ENCODE measurements at places on chromosomes 7 and 10. TPM values are rescaled to one million over a fixed set of nuclear protein-coding genes. Genes with fewer than 3 reads are reported as not detected.

GRCh38 chr10:122852261-122852660 is 6.6 kb upstream of the CUZD1 start:
- peak; percentile 75 for DNase-seq

Gene SLC25A28
- total RNA-seq: 8.3 TPM

Gene MRLN
- not detected for total RNA-seq

DNA sequence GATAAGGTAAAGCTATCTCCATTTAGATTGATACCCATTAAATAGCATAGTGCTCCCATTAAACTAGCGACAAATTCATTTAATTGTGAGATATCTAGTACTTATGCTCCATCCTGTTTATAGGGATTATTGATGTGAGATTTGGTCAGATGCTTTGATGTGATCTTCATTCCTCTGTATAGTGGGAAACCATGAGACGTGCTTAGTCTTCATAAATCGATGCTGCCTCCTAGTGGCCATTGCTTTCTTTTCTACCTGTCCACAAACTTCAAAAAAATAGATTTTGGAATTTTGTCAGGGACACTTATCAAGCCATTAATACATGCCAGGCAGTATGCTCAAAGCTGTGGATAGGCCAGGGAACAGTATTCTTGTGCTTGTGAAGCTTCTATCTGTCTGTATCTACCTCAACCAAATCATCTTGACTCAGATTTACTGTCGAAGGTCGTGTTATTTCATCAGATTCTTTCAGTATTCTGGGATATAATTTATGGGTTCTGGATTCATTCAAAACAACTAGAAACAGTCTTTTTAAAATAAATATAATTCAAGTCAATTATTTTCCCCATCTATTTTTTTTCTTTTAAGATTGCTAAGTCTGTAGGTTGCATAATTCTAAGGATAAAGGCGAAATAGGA is 12.0 kb downstream of the LSM8 start:
- peak; percentile 77 for DNase-seq

GRCh38 chr10:22321156-22321923 is 441 bp downstream of the BMI1 start:
- peak; percentile 77 for DNase-seq

Gene UBTD1
- total RNA-seq: 41.6 TPM

DNA sequence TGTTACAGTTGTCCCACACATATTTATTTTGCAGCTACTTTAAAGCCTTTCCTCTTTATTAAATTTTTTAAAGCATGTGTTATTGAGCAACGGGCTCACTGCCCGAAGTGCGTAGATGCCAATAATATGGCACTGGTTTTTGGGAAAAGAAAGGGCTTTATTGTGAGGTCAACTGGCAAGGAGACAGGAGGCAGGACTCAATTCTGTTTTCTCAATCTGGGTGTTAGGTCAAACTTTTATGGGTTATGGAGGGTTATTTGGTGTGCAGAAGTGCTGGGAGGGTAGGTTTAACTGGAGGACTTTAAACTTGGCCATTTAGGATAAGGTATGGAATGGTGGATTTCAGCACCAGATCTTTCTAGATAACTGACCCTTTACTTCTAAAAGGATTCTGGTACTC is 183.6 kb downstream of the LRRC4 start:
- DNase-seq: no peak

- DNase-seq: no peak
These were observed 51.1 kb downstream of the NT5C2 start for GRCh38 chr10:103141950-103142349.

- DNase-seq: no peak
These were observed 3.3 kb downstream of the GOLGA7B start for GRCh38 chr10:97852840-97853405.

DNA sequence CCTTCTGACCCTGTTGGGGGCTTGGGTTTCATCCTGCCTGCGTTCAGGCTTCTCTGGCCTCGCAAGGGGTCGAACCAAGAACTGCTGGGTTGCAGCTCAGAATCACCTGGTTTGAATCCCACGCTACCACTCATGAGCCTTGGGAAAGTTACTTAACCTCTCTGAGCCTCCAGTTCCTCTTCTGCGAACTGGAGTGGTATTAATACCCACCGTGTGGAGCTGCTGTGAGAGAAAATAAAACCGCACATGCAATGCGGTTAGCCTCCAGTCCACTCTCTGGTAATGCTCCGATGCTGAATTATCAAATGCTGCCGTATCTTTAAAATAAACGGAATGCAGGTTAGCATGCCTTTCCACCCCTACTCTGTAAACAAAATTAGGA is 171.9 kb downstream of the ARHGAP12 start:
- DNase-seq: no peak

Gene LRRN3
- not detected for total RNA-seq

- DNase-seq: no peak
These were observed 99.5 kb upstream of the ABI1 start for GRCh38 chr10:26960308-26960707.

GRCh38 chr10:100737355-100738054 is 7.9 kb upstream of the PAX2 start:
- no peak for DNase-seq

- no peak for DNase-seq
These were observed 3.8 kb downstream of the RARRES2 start for GRCh38 chr7:150337659-150338081.

Gene HDAC9
- total RNA-seq: 5.0 TPM

GRCh38 chr10:83193026-83193425 is 946.3 kb upstream of the GHITM start:
- no peak for DNase-seq

DNA sequence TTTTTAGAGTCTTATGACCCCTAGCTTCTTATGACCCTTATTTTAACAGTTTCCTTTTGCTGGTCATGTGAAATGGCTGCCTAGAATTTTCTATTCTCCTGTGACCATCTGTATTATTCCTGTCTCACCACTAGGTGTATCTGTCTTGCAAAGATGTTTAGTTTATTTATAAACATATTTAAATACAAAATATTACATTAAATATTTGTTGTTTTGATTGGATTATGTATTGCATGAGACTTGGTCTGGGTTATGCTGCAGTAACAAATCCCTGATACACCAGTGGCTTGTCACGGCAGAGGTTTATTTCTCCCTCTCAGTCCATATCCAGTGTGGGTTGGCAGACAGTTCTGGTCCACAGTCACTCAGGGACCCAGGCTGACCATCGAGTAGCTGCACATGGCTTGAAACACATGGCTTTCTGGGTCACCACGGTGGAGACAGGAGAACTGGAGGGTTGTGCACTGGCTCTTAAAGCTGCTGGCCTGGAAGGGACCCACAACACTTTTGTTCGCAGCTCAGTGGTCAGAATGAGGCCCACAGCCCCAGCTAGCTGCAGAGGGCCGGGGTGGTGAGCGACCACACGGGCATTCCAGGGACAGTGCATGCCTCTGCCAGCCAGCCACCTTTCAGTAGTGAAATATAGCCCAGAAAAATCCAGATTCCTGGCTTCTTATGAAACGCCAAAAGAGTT is 7.4 kb downstream of the RASSF4 start:
- DNase-seq: no peak

Gene SEMA3A
- 56.7 TPM for total RNA-seq

GRCh38 chr7:74351836-74352235 is 62.6 kb downstream of the CLIP2 start:
- DNase-seq: no peak

DNA sequence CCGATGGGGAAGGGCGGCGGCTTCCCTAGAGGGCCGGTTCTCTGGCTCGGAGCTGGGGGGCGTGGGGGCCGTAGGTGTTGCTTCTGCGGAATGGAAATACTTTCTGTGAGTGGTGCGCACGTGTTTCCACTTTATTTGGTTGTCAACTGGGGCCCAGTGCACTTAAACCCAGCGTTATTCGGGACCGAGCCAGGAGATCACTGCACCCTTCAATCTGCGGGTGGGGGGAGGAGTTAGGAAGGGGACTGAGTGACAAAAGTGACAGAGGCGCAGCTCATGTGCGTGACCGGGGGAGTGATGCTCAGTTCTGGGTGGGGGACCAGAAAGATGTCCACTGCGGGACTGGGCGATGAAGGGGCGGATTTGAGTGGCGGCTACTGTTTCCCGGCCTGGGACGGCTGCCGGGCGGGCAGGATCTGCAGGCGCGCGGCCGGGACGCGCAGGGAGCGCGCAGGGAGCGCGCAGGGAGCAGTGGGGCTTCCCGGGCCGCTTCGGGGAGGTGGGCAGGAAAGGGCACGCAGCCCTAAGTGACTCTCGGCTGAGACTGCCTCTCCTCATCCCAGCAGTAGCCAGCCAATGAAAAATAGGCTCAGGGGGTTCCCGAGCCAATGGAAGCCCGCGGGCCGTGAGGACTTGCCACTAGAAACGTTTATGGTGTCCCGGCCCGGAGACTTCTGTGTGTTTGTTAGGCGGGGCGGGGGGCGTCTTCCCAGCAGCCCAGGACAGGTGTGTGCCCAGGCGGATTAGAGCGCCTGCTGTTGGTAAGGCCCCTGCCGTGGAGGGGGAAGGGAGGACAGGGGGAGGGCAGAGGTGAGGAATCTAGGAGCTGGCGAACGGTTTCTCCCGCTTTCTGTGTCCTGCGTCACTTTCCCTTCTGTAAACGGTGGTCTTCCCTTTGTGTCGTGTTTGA is 54.3 kb upstream of the KDM7A start:
- DNase-seq: peak; percentile 47

Gene TWIST1
- 0.44 TPM for total RNA-seq

DNA sequence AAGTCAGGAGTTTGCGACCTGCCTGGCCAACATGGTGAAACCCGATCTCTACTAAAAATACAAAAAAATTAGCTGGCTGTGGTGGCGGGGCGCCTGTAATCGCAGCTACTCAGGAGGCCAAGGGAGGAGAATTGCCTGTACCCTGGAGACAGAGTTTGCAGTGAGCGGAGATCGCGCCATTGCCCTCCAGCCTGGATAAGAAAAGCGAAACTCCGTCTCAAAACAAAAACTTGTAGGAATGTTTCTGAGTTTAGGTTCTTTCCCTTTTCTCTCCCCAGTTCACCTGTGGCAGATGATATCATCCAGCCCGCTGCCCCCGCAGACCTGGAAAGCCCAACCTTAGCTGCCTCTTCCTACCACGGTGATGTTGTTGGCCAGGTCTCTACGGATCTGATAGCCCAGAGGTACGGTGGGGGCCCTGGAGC is 138.8 kb upstream of the BTBD16 start:
- DNase-seq: no peak

- DNase-seq: no peak
These were observed 32.5 kb upstream of the KNDC1 start for GRCh38 chr10:133127291-133128125.

DNA sequence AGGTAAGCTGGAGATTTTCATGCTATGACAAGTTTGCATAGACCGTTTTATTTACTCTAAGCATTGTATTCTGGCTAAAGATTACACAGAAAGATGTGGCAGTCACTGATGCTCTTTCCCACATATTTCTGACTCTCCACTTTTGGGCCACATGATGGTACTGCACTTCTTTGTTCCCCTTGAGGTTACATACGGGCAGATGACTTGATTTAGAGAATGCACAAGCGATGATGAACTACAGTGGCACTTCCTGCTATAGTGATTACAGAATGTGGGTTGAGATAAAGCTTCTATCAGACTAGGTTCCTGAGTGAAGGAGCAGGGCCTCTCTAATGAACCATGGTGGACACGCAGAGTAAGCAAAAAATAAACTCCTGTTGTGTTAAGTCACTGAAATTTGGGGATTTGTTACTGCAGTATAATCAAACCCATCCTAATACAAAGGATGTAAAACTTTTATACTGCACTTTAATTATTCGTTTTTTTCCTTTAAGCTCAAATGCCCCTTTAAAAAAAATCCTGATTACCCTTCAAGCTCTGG is 177.9 kb downstream of the TAX1BP1 start:
- DNase-seq: peak; percentile 61

GRCh38 chr10:125209591-125210355 is 49.4 kb upstream of the CTBP2 start:
- DNase-seq: peak; percentile 28

Gene TMEM209
- 4.6 TPM for total RNA-seq

Gene GPC2
- 2.2 TPM for total RNA-seq

DNA sequence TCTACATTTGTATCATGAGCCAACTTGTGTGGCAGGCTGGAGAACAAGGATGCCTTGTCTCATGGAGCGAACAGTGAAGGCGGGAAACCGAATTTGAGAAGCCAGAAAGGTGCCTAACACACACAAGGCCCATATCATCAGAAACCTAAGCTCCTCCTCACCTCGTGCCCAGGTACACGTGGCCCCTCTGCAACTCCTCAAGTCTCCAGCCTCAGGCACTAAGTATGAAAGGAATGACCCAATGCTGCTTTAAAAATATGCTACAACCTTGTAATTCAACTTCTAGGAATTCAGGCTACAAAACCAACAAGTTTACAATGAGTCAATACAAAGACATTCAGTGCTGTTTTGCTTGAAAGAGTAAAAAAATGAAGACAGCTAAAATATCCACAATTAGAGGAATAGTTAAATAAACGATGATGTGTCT is 95.7 kb downstream of the CDK6 start:
- no peak for DNase-seq

- DNase-seq: no peak
These were observed 16.4 kb upstream of the FOXK1 start for GRCh38 chr7:4665661-4666060.

DNA sequence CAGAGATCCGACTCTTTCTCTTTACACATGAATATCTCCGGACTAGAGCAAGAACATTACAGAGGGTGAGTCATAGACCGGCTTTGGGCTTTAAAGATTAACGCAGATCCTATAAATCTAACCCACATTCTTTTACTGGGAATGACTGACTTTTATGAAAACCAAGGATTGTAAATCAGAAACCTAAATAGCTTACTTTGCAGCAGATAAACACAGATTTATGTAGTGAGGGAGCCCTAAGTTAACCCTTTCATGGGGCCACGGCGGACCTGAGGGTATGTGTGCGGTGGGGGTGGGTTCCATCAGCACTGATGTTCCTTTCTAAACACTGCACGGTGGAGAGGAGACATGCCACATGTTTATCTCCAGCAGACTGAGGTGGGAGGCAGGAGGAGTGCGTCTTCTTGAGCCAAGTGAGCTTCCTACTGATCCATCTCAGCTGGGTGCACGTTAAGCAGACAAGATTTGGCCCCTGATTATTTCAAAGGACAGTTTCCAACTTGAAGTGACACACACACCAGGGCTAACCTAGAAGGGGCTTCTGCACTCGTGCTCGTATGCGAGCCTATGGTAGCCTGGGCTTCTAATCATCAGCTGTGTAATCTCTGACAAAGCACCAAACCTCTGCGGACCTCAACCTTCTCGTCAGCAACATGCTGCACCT is 127.6 kb downstream of the WDR11 start:
- DNase-seq: no peak

- no peak for DNase-seq
These were observed 105.8 kb downstream of the TRRAP start for GRCh38 chr7:98984126-98984525.

Gene IDI2
- total RNA-seq: not detected

- no peak for DNase-seq
These were observed 123.4 kb downstream of the MAD1L1 start for GRCh38 chr7:2109251-2109872.

- peak; percentile 13 for DNase-seq
These were observed 276.1 kb downstream of the DNAJB6 start for GRCh38 chr7:157612664-157613561.

Gene BRI3
- total RNA-seq: 47.5 TPM

- DNase-seq: no peak
These were observed 237.9 kb downstream of the NEBL start for GRCh38 chr10:20659225-20659624.

Gene AUTS2
- 0.79 TPM for total RNA-seq

GRCh38 chr7:116162992-116163391 is 47.3 kb upstream of the TES start:
- peak; percentile 13 for DNase-seq

Gene ALOX5
- not detected for total RNA-seq

Gene EMX2
- not detected for total RNA-seq

Gene ZCCHC24
- total RNA-seq: 4.0 TPM

Gene GSDME
- total RNA-seq: 22.2 TPM

- no peak for DNase-seq
These were observed 3.8 kb downstream of the SLC4A2 start for GRCh38 chr7:151063212-151063561.
